CD4-positive, alpha-beta T cell (primary cell): ENCODE measurements at places on chromosomes 16 and 17. TPM values are rescaled to one million over a fixed set of nuclear protein-coding genes. Genes with fewer than 3 reads are reported as not detected.

The NTN3 gene
- total RNA-seq = not detected

The DNAH17 gene
- 0.14 TPM for total RNA-seq

The FOXC2 gene
- 0.11 TPM for total RNA-seq

The TPSD1 gene
- not detected for total RNA-seq

The SCPEP1 gene
- total RNA-seq = 22.1 TPM

DNA sequence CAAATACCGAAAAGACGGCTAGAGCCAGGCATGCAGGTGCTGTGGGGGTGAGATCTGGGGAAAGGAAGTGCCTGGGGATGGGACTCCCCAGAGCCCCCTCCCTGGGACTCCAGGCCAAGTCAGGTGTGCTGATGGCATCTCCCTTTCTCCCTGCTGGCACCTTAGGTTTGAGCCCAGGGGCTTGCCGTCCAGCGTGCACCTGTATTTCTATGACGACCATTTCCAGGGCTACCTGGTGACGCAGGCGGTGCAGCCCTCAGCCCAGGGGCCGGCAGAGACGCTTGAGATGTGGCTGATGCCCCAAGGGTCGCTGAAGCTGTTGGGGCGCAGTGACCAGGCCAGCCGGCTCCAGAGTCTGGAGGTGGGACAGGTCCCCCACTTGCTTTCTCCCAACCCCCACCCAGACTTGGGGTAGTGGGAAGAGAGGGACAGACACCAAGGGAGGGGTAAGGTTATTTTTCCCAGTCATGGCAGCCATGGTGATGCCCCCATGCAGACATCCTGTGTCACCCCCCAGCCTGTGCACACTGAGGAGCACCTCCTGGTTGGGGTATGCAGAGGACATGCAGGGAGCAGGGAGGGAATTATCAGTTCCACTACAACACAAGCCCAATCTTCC lies 11.1 kb downstream of the XYLT2 start:
- DNase-seq = no peak

DNA sequence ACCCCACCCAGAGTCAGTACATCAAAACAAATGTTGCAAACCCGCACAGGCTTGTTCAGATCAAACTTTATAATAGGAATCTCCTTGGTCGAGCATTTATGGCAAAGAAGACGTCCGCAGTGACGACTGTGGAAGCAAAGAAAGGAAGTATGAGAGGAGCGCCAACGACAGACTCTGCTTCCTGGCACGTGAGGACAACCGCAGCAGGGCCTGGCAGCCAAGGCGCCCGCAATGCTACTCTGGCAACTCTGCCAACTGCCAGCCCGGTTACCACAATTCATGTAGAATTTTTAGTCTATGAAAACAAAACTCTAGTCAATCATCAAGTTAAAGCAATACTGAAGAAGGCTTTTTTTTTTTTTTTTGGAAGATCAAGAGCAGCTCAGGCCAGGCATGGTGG lies 24.8 kb downstream of the CYB5D2 start:
- no peak for DNase-seq

GRCh38 chr16:11250091-11250785 lies 5.8 kb downstream of the SOCS1 start:
- DNase-seq = no peak

- no peak for DNase-seq
These were observed 1114.2 kb upstream of the GOT2 start for GRCh38 chr16:59848296-59848695.

DNA sequence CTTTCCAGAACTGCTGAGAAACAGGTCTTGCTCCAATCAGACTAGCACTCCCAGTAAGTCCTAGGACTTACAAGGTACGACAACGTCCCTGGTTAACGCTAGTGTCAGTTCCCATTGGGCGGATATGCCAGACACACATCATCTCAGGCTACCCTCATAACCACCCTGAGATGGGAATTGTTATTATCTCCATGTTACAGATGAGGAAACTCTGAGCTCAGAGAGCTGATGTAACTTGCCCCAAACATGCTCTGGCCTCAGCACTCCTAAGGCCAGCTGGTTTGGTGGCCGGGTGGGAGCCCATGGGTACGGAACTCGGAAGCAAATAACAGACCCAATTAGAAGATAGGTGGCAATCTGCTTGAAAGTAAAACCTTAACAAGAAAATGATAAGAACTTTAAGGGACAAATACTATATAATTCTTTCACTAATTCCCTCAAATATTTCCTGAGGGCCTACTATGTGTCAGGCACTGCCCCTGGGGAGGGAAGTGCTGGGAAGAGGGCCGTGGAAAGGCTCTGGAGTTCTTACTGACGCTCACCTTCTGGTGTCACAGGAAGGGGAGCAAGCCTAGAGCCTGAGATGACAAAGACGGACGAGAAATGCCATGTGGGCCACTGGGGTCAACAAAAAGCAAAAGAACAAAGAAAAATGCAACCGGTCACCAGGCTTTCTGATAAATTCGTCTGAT lies 6.9 kb downstream of the CREBBP start:
- no peak for DNase-seq

- DNase-seq = peak; percentile 92
These were observed at the start of gene UBE2O for GRCh38 chr17:76452660-76453430. Gene UBE2O (minus strand): TSS chr17:76453152. CDS start chr17:76453141, 11 bp downstream.

DNA sequence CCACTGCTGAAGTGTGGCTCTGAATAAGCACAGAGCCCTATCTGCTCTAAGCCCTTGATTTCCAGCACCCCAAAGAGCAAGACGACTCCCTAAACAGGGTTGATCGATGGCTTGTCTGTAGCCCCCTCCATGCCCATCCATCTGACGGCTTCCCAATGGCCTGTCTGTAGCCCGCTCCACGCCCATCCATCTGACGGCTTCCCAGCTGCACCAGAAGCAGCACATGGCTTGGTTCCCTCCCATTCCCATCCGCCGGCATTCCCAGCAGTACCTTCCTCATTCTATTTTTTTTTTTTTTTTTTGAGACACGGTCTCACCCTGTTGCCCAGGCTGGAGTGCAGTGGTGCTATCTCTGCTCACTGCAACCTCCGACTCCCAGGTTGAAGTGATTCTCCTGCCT lies 64.5 kb downstream of the RBFOX3 start:
- no peak for DNase-seq

DNA sequence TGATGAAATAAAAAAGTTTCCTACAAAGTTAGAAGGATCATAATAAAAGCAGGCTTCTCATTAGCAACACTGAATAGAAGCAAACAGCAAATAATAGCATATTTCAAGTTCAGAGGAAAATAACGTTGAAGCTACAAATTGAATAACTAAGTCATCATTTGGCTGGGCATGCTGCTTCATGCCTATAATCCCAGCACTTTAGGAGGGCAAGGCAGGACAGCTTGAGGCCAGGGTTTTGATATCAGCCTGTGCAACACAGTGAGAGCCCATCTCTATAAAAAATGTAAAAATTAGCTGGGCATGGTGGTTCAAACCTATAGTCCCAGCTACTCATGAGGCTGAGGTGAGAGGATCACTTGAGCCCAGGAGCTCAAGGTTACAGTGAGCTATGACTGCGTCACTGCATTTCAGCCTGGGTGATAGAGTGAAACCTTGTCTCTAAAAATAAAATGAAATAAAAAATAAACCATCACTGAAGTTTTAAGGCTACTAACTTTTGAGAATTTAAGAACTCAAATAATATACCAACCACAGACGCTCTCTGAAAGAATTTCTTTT lies 25.5 kb downstream of the NCOR1 start:
- no peak for DNase-seq

DNA sequence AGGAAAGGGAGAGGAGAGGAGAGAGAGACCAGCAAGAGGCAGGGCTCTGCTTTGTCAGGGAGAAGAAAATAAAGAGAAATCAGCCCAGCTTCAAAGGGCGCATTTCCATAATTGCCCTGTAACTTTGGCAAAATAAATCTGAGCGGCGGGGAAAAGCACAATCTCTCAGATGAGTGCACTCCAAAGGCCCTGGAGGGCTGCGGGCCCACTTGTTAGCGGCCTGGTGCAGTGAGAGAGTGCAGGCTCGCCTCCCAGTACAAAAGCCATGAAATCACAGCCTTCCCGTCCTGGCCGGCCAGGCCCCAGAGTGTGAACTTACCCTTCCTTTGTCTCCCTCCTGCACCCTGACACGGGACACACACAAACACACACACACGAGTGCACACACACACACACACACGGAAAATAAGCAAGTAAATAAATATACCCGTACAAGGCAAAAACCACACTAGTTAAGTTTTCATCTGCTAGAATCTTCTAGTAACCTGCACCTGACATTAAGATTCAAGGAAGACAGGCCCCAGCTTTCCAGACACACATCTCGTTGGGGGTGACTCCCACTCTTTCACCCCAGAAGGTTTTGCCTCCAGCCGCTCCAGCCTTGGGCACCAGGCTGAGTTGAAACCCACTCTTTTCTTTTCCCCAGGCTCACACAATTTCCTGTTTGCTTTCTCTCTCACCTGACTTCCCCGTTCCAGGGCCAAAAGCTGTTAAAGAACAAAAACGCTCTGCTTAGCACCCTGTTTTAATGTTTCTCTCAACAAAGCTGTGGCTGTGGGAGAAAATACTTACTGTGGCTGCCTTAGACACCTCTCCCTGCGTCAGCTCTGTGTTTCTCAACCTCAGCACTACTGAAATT lies 8.5 kb downstream of the IRX3 start:
- DNase-seq = no peak

DNA sequence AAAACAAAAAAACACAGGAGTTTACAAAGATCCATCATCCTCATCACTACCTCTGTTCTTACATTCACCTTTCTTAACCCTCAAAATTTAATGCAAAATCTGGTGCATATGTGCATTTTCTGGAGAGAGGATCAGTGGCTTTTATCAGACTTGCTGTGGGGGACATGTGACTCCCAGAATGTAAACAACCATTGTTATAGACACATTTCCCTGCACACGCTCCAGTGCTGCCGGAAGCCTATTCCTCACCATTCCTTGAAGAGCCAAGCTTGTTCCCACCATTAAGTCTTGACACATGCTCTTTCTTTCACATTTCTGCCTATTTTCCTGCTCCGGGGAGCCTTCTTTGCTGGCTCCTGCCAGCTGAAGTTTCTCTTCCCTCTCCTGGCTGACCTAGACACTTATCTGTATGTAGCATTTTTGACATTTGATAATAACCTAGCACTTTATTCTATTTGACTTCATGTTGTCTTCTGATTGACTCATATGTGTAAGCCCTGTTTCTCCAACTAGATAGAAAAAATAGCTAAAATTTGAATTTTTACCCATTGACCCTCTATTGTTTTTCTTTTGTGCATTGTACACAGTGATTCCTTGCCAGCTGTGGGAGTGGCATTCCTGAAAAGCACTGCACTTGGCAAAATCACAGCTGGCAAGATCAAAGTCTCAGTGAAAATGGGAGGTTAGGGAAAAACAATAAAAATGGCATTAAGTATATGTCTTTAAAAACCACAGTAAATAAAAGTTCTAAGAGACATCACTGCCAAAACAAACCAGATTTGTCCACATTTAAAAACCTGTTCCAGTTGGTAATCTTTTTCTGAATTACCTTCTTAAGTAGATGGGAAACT lies 76.8 kb upstream of the CIBAR2 start:
- DNase-seq = no peak

GRCh38 chr17:50111673-50112655 lies 16.8 kb downstream of the PDK2 start:
- no peak for DNase-seq

- no peak for DNase-seq
These were observed 13.6 kb downstream of the TMEM98 start for GRCh38 chr17:32941419-32942032.

GRCh38 chr16:85466989-85467388 lies 146.1 kb upstream of the GSE1 start:
- DNase-seq = no peak

GRCh38 chr17:20930081-20930760 lies 112.6 kb downstream of the USP22 start:
- DNase-seq = no peak

DNA sequence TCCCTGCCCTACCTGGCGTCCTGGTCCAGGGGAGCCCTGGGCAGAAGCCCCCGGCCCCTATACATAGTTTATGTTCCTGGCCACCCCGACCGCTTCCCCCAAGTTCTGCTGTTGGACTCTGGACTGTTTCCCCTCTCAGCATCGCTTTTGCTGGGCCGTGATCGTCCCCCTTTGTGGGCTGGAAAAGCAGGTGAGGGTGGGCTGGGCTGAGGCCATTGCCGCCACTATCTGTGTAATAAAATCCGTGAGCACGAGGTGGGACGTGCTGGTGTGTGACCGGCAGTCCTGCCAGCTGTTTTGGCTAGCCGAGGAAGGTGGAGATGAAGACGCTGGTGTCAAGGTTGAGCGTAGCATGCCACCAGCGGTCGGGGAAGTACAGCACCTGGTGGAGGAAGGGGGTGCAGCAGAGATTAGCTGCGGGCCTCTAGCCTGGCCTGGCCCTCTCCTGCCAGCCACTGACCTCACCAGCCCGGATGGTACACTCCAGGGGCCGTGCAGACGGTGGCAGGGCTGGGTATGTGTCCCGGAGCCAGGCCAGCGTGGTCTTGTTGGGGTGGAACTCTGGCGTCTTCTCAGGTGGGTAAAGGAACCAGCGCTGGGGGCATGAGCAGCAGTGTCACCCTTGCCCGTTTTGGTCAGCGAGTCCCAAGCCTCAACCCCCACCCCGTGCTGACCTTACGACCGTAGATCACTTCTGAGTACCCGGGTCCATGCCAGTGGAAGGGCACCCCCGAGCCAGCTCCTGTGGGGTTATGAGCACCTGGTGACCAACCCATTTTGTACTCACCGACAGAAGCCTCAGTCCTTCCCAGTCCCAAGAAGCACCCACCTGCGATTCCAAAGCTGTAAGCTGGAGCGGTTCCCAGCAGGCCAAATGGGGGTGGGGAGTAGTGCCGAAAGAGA lies 1.4 kb downstream of the JMJD8 start:
- DNase-seq = no peak

DNA sequence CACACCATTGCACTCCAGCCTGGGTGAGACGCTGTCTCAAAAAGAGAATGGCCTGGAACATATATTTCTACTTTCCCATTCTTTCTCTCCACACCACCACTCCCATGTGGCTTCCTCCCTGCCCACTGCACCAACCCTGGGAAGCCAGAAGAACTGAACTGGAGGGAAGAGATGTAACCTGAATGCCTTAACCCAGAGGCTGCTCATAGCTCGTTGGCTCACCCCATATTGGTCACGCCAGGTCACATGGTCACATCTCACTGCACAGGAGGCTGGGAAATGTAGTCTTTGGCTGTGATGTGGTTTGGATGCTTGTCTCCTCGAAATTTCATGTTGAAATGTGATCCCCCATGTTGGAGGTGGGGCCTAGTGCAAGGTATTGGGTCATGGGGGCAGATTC lies 5.9 kb upstream of the DNAH17 start:
- no peak for DNase-seq
